ENCODE measurements at places on chromosomes 3 and 15.
A peak's percentile ranks its signal among the peaks of the same experiment; 100 is the strongest.

DNA sequence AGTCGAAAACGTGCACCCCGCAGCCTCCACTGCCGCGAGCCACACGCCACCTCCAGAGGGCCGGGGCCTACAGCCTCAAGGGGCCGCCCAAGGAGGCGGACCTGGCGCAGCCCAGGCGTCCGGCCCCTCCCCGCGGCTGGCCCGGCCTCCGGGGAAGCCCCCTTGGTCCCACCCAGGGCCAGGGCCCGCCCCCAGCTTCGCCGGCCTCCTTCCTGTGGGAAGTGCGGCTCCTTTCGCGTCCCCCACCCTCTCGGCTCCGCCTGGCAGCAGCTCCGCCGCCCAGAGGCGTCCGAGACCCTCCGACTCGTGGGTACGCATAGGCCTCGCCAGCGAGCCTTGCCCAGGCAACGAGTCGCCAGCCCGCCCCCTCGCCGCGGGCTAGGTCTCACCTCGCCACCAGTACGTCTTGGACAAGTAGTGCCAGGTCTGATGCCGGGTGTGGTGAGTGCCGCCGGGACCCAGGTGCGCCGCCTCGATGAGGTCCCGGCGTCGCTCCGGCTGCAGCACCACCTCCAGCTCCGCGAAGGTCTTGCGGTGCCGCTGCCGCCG, 642 bp downstream of the ZBTB11 start:
- peak; percentile 87 for DNase-seq

DNA sequence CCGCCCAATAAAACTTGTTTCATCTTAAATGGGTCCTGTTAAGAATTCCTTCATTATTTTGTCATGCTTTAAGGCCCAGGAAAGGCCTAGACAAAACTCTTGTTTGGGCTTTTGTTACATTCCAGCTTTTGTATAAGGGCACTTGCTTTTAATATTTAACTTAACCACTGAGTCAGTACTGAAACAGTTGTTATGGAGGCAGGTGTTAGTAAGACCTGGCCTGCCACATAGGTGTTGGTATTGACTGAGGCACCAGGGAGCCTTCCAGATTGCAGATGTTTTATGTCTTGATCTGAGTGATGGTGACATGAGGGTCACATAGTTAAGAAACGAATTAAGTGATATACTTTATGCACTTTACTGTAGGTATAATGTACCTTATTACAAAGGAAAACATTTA, 274.9 kb upstream of the TGFBR2 start:
- DNase-seq = no peak

GRCh38 chr3:157174290-157174648, 14.3 kb upstream of the CCNL1 start:
- DNase-seq = peak; percentile 32

DNA sequence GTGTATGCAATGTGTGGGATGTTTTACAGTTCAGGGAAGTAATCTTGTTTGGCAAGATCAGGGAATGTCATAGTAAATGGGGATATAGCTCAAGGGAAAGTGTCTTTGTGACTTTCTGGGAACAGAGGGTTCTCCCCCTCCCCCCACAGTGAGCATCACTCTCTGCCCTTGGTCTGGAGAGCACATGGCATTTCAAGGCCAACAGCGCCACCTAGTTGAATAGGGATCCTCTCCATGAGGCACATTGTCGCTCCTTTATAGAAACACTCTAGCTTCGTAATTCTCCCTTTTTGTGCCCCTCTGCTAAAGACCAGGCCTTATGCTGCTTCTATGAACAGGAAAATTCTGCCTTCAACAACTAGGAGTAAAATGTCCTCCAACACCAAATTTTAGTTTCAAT, 37.1 kb upstream of the ARNT2 start:
- peak; percentile 38 for DNase-seq

DNA sequence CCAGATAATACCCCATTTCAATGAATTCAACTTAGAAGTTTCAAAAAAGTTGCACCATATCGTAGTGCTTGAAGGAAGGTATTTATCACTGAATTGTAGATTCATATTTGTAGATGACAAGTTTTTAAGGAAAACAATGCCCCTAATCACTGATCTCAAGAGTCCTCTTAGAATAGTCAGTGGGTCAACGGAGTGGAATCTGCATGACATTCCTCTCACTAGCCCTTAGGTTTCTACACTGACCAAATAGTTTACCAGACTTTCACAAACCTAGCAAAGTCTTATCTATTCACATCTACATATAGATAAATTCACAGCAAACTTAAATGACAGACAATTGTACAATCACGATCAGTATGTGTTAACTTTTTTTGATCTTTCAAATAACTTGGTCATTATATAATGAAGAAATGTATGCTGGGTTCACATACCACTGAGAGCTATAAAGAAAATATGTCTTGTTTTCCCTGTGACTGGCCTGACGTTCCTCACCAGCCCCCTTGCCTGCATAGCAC, 35.7 kb upstream of the PHLDB2 start:
- DNase-seq = no peak

- DNase-seq = no peak
Measured at GRCh38 chr3:192372616-192373015, 354.7 kb downstream of the FGF12 start.

DNA sequence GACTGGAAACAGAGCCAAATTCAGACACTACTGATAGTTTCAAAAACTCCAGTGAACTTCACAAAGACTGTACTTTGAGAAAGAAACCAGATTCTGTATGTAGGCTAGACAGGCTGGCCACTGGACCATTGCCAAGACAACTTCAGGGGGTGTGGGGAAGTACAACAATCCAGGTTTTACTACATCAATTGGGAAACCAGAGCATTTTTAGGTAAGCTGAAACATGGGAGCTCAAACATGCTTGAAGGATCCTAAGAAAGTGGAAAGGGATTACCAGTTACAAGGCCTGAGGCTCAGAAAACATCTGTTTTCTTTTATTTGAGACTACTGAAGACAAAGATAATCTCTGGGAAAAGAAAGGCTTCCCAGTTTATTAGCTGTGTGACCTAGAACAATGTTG, 26.9 kb upstream of the ZNF280D start:
- no peak for DNase-seq

DNA sequence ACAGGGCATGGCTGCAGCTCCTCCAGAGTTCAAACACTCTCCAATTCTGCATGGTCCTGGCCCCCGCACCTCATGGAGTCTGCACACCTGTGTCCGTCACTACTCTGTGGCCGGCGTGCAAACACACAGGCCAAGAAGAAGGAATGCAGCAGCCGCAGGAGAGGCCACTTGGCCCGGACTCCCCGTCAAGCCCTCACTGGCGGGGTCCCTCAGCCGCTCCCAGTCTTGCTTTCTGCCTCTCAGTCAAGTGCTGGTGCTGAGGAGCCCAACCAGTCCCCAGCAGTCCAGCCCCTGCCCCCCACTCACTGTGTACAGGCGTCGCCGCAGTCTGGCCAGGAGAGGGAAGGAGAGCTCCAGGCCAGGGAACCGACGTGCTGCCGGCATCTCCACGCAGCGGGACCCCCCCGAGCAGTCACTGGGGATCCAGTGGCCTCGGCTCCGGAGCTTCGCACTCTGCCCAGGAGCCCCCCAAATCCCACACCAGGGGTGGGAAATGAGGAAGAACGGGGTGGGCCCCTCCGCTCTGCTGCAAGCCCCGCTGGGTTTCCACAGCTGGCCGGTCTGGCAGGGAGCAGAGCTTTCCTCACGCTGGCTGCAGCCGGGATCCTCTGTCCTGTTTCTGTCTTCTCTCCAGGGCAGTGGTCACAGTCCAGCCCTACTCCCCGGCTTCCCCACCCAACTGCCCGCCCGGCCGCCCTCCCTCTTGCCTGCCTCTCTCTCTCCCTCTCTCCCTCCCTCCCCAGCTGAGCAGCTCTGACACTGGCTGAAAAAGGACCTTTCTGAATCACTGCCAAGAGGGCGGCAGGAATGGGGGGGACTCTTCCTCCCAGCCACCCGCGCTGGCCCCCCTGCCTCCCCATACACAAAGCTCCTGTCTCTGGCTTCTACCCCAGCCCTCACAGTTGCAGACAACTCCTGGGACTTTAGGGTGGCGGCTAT, 16.0 kb downstream of the TNK2 start:
- peak; percentile 84 for DNase-seq

GRCh38 chr15:97084650-97085049, 754.1 kb downstream of the NR2F2 start:
- DNase-seq = peak; percentile 18

GRCh38 chr15:43538091-43538490, 20.7 kb downstream of the MAP1A start:
- no peak for DNase-seq

- DNase-seq = peak; percentile 57
Measured at GRCh38 chr15:68693071-68693470, 114.3 kb downstream of the CORO2B start.

GRCh38 chr3:100331660-100332059, 2.9 kb upstream of the NIT2 start:
- DNase-seq = no peak

DNA sequence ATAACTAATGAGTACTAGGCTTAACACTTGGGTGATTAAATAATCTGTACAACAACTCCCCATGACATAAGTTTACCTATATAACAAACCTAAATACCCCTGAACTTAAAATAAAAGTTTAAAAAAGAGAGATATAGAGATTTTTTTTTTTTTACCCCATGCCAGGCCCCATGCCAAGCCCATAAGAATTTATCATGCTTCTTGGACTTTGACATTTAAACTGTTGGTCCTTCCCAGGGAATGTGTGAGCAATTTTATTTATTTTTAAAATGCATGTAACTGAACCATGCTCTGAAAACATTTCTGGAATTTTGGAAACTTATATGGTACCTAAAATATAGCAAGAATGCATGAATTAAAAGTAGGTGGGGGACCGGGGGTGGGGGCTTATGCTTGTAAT, 26.3 kb downstream of the KLHL6 start:
- DNase-seq = no peak

DNA sequence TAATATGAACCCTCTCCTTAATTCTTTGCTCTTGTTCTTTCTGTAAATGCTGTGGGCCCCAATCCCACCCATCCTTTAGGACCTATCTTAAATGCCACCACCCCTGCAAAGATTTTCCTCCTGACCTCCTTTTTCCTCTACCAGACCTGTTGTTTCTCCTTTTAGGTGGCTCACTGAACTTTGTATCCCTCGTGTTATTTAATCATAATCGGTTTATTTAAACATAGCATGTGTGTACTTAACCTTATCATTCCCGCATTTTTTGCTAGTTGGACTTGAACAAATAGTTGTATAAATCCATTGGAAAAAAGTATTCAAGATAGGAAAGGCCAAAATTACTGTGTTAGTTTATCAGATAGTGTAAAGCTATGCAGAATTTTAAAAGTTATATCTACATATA, 988 bp upstream of the NFKBIZ start:
- DNase-seq = no peak

- peak; percentile 74 for DNase-seq
Measured at GRCh38 chr3:15899388-15899787, 101.6 kb upstream of the ANKRD28 start.

DNA sequence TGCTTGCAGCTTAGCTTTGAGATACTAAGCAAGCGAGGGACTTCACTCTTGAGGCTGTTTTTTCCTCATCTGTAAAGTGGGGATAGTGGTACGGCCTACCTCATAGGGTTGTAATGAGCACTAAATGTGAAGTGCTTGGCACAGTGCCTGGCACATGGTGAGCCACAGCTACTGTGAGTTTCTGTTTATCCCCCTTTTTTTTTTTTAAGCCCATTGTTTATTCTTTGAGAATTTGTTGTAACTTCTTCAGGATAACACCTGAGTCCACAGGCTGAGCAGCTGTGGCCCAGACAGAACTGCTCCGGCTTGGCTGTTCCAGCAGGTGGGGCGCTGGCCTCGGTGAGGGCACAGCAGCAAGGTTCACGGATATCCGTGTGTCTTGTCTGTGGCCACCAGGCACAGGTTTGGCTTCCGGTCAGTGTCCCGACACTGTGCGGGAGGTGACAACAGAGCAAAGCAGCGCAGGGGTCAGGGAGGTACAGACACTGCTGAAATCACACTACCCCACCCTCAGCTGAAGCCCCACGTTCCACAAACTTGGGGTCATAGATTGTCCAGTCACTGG, 7.3 kb upstream of the ISG20 start:
- DNase-seq = no peak

DNA sequence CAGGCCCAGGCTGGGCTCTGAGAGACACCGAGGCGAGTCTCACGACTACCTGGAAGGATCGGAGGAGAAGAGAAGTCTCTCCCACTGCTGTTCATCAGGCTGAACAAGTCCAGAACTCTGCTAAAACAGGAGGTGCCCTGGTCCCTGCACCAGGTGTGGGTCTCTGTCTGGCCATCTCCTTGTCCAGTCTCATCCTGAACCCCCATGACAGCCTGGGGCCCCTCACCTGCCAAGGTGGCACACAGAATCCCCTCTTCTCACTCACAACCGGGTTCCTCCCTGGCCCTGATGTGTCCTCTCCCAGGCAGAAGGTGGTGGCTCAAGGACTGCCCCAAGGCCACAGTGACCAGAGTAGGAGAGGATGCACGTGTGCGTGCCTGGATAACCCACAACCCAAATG, 34.1 kb downstream of the WNT7A start:
- no peak for DNase-seq

DNA sequence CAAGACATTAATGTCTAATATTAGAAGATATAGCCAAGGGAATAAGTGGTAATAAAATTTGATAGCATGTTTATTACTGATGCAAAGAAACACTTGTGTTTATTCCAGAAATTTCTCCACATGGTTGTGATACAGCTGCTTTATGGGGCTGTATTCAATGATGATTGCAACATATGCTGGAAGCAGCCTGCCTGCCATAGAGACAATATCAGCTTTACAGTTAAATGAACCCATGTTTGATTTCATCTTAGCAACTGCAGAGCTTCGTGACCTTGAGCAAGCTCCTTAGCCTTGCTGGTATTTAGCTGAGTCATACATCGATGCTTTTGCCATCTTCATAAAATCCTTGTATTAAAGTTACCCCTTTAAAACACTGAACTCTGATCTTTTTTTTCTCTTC, 168.1 kb upstream of the STAC start:
- no peak for DNase-seq
